ENCODE measurements at places on chromosomes 11 and 22. TPM values are rescaled to one million over a fixed set of nuclear protein-coding genes. Genes with fewer than 3 reads are reported as not detected.

Gene ART1
- not detected for total RNA-seq

Gene HTR3A
- 0.16 TPM for total RNA-seq

Gene MAJIN
- total RNA-seq: not detected

Gene PLAAT2
- total RNA-seq: 4.8 TPM

Gene OR2AT4
- total RNA-seq: not detected

Gene KCNQ1
- 1.6 TPM for total RNA-seq

Gene PRRG4
- 1.4 TPM for total RNA-seq

Gene TYMP
- total RNA-seq: 10.6 TPM
